ENCODE measurements at places on chromosomes 6 and 20. TPM values are rescaled to one million over a fixed set of nuclear protein-coding genes. Genes with fewer than 3 reads are reported as not detected.
A peak's percentile ranks its signal among the peaks of the same experiment; 100 is the strongest.

DNA sequence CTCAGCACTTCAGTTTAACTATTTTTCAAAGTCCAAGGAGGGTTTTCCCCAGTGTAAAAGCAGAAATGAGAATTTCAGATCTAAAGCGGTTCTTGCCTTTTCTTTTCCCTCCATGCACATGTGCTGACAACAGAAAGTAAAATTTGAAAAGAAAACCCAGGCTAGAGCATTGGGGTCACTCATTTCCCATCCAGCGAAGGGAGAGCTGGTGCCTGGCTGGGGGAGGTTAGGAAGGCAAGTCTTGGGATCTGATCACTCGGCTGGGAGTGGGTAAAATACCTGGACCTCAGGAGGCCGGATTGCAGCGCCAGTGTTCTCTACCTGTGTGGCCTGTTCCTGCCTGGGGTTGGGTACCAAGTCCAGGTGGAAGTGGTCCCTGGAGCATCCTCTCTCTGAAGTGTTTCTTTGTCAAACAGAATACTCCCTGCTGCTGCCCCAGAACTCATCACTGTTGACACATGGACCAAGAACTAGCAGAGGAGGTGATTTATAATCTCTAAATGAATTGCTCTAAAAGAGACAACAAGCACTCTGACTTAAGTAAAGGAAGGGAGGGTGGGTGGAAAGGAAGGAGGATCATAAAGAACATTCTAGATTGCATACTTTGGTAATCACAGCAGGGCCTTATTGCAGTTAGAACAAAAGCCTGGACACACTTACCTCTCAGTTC lies 136.0 kb downstream of the MTHFD1L start:
- H3K27ac ChIP-seq = no peak overlapping the region
- no peaks in the 10 kb centered on the region for H3K4me1 ChIP-seq
- H3K36me3 ChIP-seq = no peaks in the 10 kb centered on the region
- H3K4me3 ChIP-seq = no peak overlapping the region
- no peak for ATAC-seq

STMN3 gene
- total RNA-seq = 17.2 TPM

DNA sequence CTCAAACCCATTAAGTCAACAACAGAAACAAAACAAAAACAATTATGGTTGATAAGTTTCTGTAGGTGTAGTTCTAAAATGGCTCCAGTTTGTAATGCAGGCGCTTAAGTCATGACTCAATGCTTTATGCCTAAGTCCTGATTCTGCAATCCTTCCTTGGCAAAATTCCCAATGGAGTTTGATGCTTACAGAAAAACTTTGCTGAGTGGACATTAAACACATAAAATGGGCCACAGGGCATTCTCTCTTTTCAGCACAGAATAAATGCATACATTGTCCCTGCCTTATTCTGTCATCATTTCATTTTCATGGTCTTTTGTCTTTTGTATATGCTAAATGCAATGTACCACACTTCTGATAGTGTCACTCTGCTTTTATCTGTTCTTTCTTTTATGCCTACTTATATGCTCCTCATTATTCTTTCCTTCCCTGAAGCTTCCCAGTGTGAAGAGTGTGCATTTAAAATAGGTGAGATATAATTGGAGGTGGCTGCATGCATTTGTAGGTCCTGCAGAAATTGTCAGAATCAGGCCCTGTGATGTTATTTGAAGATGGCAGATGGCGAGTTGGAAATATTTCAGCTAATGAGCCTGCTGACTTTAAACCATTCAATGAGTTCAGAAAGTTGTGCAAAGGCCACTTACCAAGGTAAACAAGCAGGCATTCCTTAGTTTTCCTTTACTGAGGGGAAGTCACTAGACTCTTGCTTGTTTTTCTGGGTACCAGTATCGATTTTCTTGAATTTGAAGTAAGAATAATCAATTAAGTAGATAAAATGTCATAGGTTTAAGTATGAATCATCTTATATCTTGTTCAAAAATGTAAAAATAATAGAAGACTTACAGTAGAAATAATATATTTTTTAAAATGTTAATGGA lies 313.1 kb downstream of the TRDN start:
- no peaks in the 10 kb centered on the region for H3K27me3 ChIP-seq
- no peaks in the 10 kb centered on the region for H3K4me1 ChIP-seq
- H3K4me3 ChIP-seq = no peak overlapping the region
- no peaks in the 10 kb centered on the region for H3K36me3 ChIP-seq
- H3K27ac ChIP-seq = no peak overlapping the region

FERMT1 gene
- total RNA-seq = 0.16 TPM

- H3K4me1 ChIP-seq = no peaks in the 10 kb centered on the region
- H3K27ac ChIP-seq = no peak overlapping the region
- no peaks in the 10 kb centered on the region for H3K36me3 ChIP-seq
- no peak for ATAC-seq
- no peak overlapping the region for H3K4me3 ChIP-seq
These were observed 62.8 kb downstream of the PERP start for GRCh38 chr6:138044458-138044857.

DNA sequence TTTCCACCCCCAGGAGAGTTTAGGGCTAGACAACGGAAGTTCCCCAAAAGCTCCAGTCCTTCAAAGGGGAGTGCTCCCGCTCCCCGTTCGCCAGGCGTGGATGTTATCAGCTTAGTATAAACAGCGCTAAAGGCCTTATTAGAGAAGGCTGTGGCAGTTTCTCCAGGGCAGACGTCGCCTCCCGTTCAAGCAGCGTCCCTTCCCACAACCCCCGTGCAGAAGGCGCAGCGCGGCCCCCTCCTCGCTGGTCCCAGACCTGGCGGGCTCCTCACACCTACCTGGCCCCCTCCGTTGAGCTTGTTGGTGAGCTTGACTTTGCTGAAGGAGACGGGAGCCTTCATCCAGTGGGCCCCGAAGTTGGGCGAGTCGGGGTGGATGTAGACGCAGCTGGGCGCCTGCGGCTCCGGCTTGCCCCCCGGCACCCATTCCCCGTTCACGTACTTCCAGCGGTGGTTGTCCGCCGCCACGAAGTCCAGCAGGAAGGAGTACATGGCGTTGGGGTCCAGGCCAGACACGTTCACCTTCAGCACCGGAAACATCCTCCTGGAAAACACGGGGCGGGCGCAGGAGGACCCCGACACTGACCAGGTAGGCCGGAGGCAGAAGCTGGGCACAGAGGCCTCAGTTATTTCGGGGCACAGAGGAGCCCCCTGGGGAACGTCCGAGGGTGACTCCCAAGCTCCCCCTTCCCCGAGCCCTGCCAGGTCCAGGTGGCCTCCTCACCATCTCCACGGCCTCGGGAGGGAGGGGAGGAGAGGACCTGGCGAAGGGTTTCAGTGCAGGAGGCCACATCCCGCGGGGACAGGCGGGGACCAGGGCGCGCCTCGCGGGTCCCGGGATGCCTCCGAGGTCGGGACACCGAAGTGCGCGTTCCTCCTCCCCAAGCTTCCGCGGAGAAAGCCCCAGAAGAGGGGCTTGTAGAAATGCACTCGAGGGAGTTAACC lies 1.1 kb downstream of the TBXT start:
- no peaks in the 10 kb centered on the region for H3K36me3 ChIP-seq
- peaks cover 99% of the 10 kb centered on the region for H3K27me3 ChIP-seq
- no peaks in the 10 kb centered on the region for H3K4me1 ChIP-seq

PXT1 gene
- not detected for total RNA-seq

DNA sequence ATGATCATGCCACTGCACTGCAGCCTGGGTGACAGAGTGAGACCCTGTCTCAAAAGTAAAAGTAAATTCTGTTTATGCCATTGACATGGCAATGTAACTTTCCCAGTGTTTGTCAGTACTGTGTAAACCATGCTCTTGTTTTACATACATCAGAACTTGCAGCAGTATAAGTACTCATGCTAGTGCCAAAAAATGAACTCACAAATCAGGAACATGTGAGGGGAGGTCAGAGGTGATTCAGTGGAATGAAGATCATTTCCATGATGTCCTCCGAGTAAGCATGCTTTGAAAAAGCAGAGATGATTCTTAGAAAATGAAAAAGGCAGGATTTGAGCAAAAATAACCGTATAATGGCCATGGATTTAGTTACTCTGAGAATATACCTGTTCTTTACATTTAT lies 81.9 kb downstream of the ANKS1A start:
- H3K36me3 ChIP-seq = no peaks in the 10 kb centered on the region
- no peaks in the 10 kb centered on the region for H3K27me3 ChIP-seq
- no peak for ATAC-seq

GRCh38 chr6:14165091-14165490 lies 47.5 kb downstream of the CD83 start:
- no peaks in the 10 kb centered on the region for H3K4me1 ChIP-seq
- H3K27ac ChIP-seq = no peak overlapping the region
- H3K27me3 ChIP-seq = no peaks in the 10 kb centered on the region
- H3K4me3 ChIP-seq = no peak overlapping the region
- no peak for ATAC-seq

- H3K4me3 ChIP-seq = no peak overlapping the region
- H3K27ac ChIP-seq = no peak overlapping the region
- no peak for ATAC-seq
- no peaks in the 10 kb centered on the region for H3K36me3 ChIP-seq
- H3K27me3 ChIP-seq = no peaks in the 10 kb centered on the region
These were observed 232.8 kb downstream of the UBE3D start for GRCh38 chr6:82832811-82833210.

CTAGE9 gene
- total RNA-seq = not detected

RBCK1 gene
- total RNA-seq = 85.0 TPM

GRCh38 chr20:63376283-63377250 lies 15.4 kb upstream of the CHRNA4 start:
- no peak overlapping the region for H3K27ac ChIP-seq
- no peak overlapping the region for H3K4me3 ChIP-seq
- H3K4me1 ChIP-seq = no peaks in the 10 kb centered on the region
- ATAC-seq = no peak

OPN5 gene
- total RNA-seq = not detected

RSPH9 gene
- not detected for total RNA-seq

DNA sequence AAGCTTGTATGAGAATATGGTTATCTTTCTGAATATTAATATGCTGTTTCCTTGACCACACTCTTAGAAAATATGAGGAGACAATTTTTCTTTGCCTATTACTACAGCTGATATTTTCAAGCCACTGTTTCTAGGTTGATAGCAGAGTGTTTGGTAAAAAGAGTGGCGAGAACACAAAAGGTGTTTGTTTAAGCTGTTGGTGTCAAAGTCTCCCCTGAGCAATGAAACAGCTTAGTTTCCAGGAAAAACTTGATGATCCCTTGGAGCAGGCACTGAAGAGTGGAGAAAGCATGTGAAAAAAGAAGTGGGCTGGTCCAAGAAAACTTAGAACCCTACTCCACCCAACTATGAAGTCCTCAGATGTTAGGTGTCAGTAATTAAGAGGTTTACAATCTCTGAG lies 182.7 kb downstream of the TFAP2B start:
- no peaks in the 10 kb centered on the region for H3K27me3 ChIP-seq
- ATAC-seq = no peak
- no peak overlapping the region for H3K27ac ChIP-seq

- H3K4me3 ChIP-seq = no peak overlapping the region
- no peak overlapping the region for H3K27ac ChIP-seq
- no peaks in the 10 kb centered on the region for H3K27me3 ChIP-seq
- no peak for ATAC-seq
- no peaks in the 10 kb centered on the region for H3K36me3 ChIP-seq
These were observed 289.9 kb downstream of the CD109 start for GRCh38 chr6:73985891-73986290.

GRCh38 chr6:5617179-5617578 lies 355.9 kb downstream of the FARS2 start:
- peaks cover 13% of the 10 kb centered on the region for H3K36me3 ChIP-seq
- no peak overlapping the region for H3K4me3 ChIP-seq
- no peak for ATAC-seq
- no peaks in the 10 kb centered on the region for H3K27me3 ChIP-seq
- H3K4me1 ChIP-seq = no peaks in the 10 kb centered on the region
- no peak overlapping the region for H3K27ac ChIP-seq

DNA sequence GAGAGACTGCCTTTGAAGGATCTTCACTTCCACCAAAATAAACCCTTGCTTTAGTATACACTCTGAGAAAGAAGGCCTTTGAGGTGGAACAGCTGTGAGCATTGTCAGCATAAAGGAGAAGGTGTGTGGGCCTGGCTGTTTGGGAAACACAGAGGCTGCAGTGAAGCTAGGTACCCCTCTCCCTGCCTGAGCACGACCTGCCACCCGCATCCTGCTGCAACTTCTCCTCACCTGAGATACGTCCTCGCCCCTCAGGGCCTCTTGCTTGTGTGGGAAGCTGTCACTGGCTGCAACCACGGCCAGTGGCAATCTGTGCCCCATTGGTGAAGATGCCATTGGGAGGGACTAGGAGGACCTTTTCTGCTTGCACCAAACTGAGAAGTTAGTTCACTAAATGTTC lies 307.9 kb downstream of the KIF16B start:
- no peaks in the 10 kb centered on the region for H3K4me1 ChIP-seq
- no peak overlapping the region for H3K27ac ChIP-seq
- H3K27me3 ChIP-seq = no peaks in the 10 kb centered on the region
- H3K4me3 ChIP-seq = no peak overlapping the region

DNA sequence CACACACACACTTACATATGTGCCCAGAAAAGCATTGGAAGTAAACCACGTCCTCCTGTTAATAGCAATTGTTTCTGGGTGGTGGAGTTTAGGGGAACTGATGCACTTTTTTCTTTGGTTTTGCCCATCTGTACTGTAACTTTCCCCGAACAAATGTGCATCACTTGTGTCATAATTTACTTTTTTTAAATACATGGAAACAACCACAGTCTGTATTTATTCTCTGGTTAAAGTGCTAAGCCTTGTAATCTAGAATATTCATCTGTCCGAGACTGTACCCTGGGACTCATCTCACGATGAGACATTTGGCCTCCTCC lies 61.5 kb upstream of the CD93 start:
- ATAC-seq = no peak
- H3K4me3 ChIP-seq = no peak overlapping the region
- H3K27me3 ChIP-seq = no peaks in the 10 kb centered on the region
- H3K27ac ChIP-seq = no peak overlapping the region
- no peaks in the 10 kb centered on the region for H3K36me3 ChIP-seq

GRCh38 chr20:19749618-19750071 lies 8.4 kb upstream of the RIN2 start:
- ATAC-seq = no peak
- H3K27me3 ChIP-seq = no peaks in the 10 kb centered on the region
- H3K4me1 ChIP-seq = no peaks in the 10 kb centered on the region
- H3K36me3 ChIP-seq = no peaks in the 10 kb centered on the region

GRCh38 chr6:33744001-33744848 lies 2.5 kb downstream of the IP6K3 start:
- peak overlapping the region; percentile 68 for H3K27ac ChIP-seq
- H3K27me3 ChIP-seq = peaks cover 42% of the 10 kb centered on the region
- no peaks in the 10 kb centered on the region for H3K36me3 ChIP-seq

- H3K27me3 ChIP-seq = no peaks in the 10 kb centered on the region
- H3K4me3 ChIP-seq = no peak overlapping the region
- no peaks in the 10 kb centered on the region for H3K36me3 ChIP-seq
- no peak for ATAC-seq
- H3K4me1 ChIP-seq = no peaks in the 10 kb centered on the region
These were observed 96.7 kb downstream of the BMP5 start for GRCh38 chr6:55778705-55779104.

SLC52A3 gene
- 1.7 TPM for total RNA-seq

Measured in gastroesophageal sphincter (tissue), 4 donors.